ENCODE measurements at places on chromosomes 16 and 17.
A peak's percentile ranks its signal among the peaks of the same experiment; 100 is the strongest.

DNA sequence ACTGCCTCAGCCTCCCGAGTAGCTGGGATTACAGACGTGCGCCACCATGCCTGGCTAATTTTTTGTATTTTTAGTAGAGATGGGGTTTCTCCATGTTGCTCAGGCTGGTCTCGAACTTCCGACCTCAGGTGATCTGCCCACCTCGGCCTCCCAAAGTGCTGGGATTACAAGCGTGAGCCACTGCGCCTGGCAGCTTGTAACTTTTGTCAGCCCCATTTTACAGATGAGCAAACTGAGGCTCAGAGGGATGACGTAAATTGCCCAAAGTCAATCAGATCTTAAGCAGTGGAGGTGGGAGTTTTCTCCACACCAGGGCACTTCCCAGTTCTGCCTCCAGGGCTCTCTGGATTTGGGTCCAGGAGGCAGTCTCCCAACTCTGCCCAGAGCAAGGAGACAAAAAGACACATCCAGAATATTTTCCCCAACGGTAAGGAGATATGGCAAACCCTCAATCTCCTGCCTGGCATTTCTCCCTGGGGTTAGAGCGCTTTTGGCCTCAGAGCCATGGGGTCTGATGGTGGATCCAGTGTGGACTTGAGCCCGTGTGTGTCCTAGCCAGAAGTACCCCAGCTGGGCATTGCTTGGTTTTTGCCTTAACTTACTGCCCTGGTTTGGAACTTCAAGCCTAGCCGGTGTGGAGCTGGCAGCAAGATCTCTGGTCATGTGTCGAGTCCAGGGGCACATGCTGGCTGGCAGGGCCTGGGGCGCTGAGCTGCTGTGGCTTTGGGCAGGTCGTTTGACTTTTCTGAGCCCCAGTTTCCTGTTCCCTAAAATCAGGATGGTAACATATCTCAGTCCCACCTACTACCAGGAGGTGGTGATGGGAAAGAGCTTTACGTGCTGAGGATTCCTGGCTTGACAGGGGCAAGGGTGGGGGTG lies 3.4 kb downstream of the ADAM11 start:
- DNase-seq, result no peak

DNA sequence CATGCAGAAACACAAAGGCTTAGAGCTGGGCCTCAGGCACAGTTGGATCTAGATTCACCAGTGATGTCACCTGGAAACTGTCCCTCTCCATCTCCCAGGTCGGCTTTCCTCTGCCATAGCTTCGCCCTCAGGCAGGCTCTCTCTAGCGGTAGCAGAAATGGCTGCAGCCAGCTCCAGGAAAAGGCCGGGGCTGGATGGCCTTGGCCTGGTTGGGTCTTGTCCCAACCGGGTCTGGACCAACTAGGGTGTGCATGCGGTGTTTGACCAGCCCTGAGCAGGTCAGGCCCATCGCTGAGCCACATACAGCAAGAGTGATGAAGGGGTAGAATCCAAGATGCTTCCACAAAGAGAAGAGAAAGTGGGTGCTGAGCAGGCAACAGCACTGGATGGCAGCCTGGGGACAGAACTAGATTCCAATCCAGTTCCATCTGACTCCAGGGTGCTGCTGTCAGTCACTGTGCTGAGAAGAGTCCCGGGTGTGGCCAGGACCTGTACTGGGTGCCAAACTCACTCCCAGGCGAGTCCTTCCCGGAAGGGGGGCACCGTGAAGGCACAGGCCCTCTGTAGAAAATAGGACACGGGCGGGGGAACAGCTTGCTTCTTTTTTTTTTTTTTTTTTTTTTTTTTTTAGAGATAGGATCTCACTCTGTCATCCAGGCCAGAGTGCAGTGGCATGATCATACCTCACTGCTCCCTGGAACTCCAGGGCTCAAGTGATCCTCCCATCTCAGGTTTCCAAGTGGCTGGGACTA lies 51.8 kb downstream of the SOCS3 start:
- DNase-seq, result no peak

DNA sequence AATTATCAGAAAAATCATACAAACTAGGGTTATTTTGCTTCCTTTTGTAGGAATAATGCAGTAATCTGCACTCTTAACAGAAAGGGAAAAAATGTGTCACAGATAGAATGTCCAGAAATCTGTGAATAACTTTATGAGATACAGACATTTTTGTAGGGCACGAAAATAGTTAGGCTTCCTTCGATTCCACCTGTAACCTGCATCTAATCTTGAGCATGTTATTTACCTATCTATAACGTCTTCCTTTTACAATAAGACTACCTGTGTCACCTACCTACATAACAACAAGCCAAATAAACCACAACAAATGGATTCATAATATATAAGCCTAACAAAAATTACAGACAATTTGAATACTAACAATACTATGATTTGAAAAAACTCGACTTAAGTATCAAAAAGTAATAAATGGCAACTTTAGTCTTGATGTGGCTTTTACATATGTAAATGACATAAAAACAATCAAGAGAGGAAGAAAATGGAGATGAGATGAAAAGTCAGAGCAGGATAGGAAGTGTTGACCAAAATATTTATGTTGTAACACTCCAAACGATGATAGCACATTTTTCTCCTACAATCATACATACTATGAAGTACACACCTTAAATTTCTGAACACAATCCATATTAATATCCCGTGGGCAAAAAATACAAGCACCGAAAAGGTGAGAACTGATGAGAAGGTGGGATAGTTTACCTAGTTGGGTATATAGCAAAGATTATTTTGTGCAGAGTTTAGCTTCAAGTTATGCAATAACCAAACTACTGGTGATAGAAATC lies 2.5 kb downstream of the STAT5B start:
- DNase-seq, result no peak

DNA sequence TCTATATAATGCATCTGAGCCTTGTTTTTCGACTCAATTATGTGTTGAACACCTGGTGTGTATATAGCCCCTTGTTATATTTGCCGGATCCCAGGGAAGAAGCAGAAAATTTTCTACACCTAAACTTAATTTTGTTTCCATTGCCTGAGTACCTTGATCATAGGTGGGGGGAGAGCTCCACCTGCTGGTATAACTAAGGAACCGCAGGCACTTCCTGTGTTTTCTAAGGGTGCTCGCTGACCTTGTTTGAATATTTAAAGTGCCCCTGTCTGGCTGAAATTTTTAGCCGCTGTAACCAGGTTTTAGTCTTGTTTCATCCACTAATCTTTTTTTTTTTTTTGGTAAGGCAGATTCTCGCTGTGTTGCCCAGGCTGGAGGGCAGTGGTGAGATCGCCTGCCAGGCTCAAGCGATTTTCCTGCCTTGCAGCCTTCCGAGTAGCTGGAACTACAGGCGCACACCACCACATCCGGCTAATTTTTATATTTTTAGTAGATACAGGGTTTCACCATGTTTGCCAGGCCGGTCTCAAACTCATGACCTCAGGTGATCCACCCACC lies 6.5 kb upstream of the NUBP1 start:
- DNase-seq, result peak; percentile 54
